Kidney (tissue), 22 donors: ENCODE measurements at places on chromosomes 5 and 9.
A peak's percentile ranks its signal among the peaks of the same experiment; 100 is the strongest.

GRCh38 chr5:28305891-28306290 lies 1267.5 kb upstream of the CDH9 start:
- no peak for DNase-seq

DNA sequence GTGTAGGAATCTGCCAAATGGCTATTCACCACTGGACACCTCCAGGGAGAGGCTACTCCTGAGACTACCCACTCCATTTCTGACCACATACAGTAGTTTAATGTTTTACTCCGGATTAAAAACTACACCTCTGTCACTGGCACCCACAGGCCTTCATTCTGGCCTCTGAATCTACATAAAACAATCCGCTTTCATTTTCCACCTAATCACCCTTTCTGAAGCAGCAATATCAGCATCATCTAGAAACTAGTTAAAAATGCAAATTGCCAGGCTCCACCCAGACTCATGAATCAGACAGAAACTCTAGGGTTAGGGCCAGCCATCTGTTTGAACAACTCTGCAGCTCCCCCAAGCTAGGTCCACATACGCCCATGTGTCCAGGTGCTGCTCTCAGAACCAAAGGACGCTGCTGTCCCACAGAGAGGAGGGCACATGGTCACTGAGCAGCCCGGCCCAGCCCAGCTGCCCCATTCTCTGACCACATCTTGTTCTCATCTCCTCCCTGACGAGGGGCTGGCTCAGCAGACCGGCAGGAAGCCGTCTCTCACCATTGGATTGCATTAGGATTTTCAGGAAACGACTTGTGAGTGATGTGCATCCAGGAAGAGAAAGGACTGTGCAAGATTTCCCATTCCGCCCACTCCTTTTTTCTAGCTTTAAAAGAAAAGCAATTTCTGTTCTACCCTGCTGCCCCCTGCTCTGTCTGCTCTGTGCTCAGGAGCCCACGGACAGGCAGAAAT lies 34.7 kb downstream of the ADAM19 start:
- peak; percentile 84 for DNase-seq

DNA sequence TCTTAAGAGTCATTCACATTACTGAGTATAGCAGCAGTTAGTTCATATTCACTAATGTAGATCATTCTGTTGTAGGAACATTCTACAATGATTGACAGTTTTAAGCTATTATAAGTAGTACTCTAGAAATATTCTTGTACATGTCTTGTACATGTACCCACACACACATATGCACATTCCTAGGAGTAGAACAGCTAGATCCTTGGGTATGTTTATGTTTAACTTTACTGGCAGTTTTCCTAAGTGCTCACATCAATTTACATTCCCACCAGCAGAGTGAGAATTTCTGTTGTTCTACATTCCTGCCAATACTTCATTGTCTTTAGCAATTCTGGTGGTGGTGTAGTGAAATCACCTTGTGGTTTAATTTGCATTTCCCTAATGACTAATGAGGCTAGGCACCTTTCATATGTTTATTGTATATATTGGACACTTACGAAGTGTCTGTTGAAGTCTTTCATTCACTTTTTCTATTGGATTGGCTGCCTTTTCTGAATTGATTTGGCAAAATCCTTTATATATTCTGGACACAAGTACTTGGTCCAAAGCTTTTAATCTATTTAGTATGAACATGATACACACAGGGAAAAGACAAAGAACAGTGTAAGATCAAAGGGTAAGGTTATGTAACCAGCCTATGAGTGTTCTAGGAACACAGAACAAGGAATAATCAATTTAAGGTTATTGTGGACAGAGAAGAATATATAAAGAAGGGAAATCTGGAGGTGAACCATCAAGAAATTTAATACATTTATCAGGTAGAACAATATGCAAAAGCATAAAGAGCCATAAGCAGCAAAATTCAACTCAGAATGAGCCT lies 95.6 kb downstream of the MLLT3 start:
- peak; percentile 42 for DNase-seq

DNA sequence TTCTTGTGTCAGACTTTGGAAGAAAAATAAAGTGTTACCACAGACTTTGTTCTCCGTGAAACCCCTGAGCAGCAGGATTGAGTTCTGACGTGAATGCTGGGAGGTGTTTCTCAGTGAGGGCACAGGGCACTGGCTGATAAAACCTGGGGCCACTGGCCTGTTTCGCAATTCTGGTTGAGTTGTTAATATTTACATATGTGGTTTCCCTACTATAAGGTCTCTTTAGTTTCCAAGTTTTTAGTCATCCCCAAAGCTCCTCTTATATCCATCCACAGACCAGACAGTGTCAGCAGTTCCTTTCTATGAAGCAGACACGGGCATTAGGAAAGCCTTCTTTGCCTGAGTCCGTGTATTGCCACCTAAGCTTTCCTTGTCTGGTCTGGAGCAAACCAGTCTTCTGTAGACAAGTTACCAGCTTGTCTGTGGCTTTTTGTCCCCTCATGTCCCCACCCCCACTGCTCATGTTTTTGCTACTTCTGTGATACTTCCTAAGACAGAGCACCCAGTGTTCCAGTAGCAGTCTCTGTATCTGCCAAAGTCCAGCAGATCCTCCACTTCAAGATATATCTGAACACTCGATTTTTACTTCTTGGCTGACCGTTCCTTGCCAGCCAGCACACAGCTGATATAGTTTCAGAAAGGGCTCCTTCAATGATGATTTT lies 42.0 kb downstream of the ACO1 start:
- peak; percentile 30 for DNase-seq

DNA sequence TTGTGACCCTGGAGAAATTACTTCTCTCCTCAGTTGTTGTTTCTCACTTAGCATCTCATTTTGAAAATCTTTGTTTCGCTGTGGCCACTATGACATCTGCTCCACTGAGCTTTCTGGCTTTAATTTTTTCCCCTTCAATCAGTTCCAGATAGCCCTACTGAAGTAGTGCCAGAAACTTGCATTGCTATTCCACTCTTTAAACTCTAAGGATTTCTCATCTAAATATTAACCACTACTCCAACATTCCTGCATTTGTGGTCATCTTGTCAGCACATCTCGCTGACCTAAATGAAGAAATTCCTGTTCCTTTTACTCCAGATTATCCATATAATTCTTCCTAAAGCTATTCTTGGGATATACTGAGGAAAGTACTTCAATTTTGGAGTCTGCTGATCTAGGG lies 15.3 kb upstream of the NOL6 start:
- no peak for DNase-seq
